ENCODE measurements at places on chromosomes 12 and 14.

GRCh38 chr14:75515629-75515996 is 6.7 kb upstream of the BATF start:
- DNase-seq: no peak

DNA sequence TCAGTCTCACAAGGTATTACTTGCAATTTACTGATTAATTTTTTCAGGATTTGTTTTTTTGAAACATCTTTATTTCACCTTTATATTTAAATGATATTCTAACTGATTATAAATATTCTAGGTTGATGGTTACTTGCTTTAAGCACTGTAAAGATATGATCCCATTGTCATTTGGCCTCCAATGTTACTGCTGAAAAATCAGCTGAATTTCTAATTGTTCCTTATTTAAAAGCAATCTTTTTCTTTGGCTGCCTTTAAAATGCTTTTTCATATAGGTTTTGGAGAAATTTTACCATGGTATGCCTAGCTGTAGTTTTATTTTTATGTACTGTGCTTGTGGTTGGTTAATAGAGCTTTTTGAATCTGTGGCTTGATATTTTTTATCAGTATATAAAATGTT is 275.6 kb upstream of the PPFIA2 start:
- DNase-seq: no peak

GRCh38 chr12:117576053-117576452 is 214.6 kb upstream of the NOS1 start:
- no peak for DNase-seq

- DNase-seq: no peak
Observed at GRCh38 chr12:118065380-118065779, 4.4 kb upstream of the WSB2 start.

GRCh38 chr12:12891881-12892355 is 556 bp downstream of the GPRC5A start:
- no peak for DNase-seq

All from stimulated activated CD4-positive, alpha-beta T cell treated with anti-CD3 and anti-CD28 coated beads, Interleukin-15, amount 100 ng/mL, for 1 hour (primary cell).